ENCODE measurements at places on chromosomes 4 and X.

GRCh38 chr4:173094739-173095421 is 73.7 kb upstream of the GALNT7 start:
- no peak for DNase-seq

DNA sequence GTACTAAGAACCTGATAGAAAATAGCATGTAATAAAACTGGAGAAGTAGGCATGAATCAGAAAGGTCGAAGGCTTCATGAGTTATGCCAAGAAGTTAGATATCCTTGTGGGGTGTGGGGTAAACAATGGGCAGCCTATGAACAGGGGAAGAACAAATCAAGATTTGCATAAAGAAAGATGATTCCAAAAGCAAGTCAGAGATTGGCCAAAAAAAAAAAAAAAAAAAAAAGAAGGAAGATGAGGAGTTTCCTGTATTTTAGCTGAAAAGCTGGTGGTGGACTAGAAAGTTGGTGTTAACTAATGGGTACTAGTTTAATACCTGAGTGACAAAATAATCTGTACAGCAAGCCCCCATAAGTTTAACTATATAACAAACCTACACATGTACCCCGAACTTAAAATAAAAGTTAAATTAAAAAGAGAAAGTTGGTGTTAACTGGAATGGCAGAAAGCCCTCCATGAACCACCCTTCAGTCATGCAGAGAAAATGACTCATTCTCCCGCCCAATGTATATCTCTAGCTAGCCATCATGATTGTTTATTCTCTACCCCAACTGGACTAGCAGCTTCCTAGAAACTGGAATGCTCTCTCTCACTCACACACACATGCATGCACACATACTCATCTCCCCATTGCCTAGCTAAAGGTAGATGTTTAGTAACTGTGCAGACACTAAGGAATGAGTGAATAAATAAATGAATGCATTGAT is 41.7 kb downstream of the ATP11C start:
- no peak for DNase-seq

DNA sequence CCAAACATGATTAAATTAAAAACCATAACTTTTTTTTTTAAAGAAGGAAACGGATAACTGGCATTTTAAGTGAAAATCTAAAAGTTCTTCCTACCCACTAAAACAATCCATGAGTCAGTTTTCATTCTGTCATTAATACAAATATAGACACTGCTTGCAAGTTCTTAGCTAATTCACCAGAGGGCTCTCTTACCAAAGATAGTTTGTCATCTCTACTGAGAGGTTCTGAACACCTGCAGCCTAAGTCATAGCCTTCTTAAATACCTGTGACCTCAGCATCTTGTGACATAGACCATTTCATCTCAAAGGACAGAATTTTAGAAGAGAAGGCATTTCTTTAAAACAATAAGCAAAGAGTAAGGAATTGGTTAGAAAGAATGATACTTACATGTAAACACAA is 65.3 kb upstream of the FAM120C start:
- DNase-seq, result no peak

- no peak for DNase-seq
These were observed 138.9 kb downstream of the NPNT start for GRCh38 chr4:106034220-106034619.

DNA sequence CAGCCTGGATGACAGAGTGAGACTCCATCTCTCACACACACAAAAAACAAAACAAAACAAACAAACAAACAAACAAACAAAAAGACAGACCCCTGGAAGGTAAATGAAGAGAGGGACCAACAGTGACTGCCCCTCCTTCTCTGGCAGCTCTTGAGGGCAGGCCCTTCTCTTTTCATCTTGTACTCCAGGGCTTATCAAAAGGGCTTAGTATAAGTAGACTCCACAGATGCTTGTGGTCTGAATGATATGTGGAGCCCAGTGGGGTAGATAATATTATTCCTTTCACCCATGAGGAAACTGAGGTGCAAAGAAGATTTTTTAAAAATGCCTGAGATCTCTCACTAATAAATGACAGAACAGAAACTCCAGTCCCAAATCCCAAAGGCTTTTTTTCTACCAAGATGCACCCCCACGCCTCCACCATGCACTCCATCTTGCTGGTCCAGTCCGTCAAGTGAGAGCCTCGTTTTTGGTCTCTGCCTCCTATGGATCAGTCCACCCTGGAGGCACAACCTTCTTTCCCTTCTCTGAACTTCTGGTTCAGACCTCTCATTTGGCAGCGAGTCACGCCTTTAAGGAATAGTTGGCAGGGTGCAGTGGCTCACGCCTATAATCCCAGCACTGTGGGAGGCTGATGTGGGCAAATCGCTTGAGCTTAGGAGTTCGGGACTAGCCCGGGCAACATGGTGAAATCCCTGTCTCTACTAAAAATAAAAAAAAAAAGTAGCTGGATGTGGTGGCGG is 17.0 kb upstream of the CHRNA9 start:
- no peak for DNase-seq

DNA sequence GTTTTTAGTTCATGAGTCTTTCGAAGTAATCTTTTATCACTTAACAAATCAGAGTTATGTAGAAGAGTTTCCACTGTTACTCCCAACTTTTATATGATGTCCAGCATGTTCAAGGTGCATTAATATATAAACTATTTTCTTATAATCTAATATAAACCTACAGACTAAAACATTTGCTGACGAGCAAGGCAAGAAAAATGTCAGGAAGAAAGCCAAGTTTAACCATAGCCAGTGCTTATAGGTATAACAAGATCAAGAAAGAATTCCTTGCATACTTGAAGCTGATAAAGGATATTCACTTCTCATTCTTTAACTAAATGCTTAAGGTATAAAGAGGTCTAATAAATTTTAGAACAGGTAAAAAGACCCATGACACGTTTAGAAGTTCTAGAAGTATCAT is 167.7 kb downstream of the NPNT start:
- DNase-seq, result no peak

- no peak for DNase-seq
These were observed 37.4 kb downstream of the SCD5 start for GRCh38 chr4:82761229-82761628.

DNA sequence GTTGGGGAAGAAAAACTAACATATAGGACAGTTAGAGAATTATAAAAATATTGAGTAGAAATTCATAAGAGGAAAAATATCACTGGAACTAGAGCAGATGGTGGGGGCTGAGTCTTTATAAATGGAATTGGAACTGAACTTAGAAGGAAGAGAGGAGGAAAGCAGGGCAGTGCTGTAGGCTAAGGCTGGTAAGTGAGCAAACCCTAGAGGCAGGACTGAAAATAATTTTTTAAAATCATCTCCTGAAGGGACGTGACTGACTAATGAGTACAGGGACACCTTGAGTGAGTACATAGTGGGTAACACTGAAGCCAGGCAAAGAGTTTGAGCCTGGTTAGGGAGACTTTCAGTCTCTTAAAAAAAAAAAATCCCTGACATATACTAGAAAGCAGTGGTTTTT is 63.3 kb downstream of the GALNT7 start:
- DNase-seq, result no peak

- no peak for DNase-seq
These were observed 32.4 kb upstream of the CCNG2 start for GRCh38 chr4:77124576-77124975.

GRCh38 chrX:50581405-50581804 is 110.8 kb upstream of the DGKK start:
- DNase-seq, result no peak

GRCh38 chr4:98641376-98641775 is 17.0 kb downstream of the TSPAN5 start:
- DNase-seq, result no peak

GRCh38 chrX:152926923-152927322 is 29.1 kb downstream of the ZNF185 start:
- no peak for DNase-seq

DNA sequence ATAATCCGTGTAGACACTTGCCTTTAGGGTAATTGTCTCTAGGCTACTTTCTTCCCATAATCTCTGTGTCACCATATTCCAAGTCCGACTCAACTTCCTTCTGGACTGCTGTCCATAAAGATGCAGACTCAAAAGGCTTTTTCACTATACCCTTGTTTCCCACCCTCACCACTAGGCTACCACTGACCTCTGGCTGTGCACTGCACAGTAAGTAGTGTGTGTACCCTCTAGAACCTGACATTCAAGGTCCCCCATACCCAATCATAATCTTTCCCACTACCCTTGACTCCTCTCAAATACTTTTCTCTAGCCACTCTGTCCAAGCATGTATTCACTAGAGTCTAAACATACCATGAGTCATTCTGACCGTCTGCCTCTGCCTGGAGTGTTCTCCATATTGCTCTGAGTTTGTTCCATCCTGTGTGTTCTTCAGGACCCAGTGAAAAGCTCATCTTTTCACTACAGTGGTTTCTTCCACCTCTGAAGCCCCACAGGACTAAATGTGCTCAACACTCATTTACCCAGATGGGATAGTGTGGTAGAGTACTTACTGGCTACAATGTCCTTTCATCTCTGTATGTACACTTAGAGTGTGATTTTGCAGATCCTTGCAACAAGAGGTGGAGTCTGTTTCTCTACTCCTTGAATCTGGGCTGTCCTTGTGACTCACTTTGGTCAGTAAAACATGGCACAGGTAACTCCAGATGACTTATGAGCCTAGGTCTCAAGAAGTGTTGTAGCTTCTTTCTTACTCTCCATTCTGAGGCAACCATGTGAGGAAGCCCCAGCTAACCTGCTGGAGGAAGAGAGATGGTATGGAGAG is 17.4 kb downstream of the JADE3 start:
- no peak for DNase-seq

GRCh38 chr4:118729287-118730286 is 44.4 kb downstream of the METTL14 start:
- no peak for DNase-seq
